Cardiac septum (tissue), 1 donor: ENCODE measurements at places on chromosomes 3 and 15. TPM values are rescaled to one million over a fixed set of nuclear protein-coding genes. Genes with fewer than 3 reads are reported as not detected.

Gene MEF2A
- total RNA-seq: 195 TPM

Gene TLR9
- total RNA-seq: 0.16 TPM

Gene ZNF501
- total RNA-seq: 4.4 TPM

Gene ARPP21
- total RNA-seq: not detected

GRCh38 chr15:51255533-51255932 lies 82.9 kb downstream of the CYP19A1 start:
- no peak for DNase-seq

- DNase-seq: no peak
Measured at GRCh38 chr15:97712530-97712929, 248.0 kb upstream of the ARRDC4 start.

DNA sequence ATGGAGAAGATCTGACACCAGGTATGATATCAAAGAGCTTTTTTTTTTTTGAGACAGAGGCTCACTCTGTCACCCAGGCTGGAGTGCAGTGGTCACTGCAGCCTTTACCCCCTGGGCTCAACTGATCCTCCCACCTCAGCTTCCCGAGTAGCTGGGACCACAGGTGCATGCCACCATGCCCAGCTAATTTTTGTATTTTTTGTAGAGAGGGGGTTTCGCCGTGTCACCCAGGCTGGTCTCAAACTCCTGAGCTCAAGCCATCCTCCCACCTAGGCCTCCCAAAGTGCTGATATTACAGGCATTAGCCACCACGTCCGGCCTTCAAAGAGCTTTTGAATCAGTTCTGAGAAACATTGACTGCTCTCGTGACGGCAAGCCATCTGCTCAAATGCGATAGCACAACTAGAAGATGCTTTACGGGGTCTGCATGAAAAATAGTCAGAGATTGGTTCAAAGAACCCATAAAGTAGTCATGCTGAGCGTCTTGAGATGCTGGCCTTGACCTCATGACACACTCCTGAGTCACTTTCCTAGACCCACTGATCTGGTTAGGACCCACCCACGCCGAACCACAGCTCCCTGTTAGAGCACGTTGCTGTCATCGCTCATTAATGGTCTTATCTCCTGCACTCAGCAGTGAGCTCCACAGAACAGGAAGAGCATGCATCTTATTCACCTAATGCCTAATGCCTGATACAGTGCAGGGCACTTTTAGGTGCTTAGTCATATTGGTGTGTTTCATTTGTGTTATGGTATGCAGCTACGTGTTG lies 57.0 kb upstream of the NR2F2 start:
- DNase-seq: no peak

DNA sequence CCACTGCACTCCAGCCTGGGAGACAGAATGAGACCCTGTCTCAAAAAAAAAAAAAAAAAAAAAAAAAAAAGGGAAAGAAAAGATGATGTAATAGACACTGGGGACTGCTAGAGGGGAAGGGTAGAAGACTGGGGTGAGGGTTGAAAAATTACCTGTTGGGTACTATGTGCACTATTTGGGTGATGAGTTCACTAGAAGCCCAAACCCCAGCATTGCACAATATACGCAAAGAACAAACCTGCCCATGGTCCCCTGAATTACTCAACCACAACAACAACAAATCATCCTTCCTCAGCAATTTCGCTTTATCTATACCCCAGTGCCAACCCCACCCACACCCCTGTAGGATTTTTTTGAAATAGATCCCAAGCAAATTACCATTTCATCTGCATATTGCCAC lies 13.5 kb downstream of the NIPA1 start:
- DNase-seq: peak; percentile 7

- no peak for DNase-seq
Measured at GRCh38 chr3:12097971-12098370, 60.7 kb downstream of the TIMP4 start.

GRCh38 chr3:185637388-185637787 lies 51.3 kb downstream of the SENP2 start:
- DNase-seq: no peak

GRCh38 chr15:52306270-52306669 lies 10.7 kb upstream of the MYO5C start:
- DNase-seq: no peak

DNA sequence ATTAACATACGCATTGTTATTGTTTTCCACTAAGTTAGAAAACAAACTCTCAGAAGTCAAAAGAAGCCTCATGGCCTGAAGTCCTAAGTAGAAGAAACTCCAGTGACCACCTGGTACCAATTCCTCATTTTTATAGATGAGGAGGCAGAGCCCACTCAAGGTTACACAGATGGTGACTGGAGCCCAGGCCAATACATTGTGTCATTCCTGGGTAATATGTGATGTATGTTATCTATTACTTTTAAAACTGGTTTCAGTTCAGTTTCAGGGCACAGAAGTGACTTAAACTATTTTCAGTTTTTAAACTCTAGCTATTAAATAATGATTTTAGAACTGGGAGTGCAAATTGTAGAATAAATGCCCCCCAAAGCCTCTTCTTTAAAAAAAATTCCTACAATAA lies 66.7 kb upstream of the STXBP5L start:
- DNase-seq: no peak

DNA sequence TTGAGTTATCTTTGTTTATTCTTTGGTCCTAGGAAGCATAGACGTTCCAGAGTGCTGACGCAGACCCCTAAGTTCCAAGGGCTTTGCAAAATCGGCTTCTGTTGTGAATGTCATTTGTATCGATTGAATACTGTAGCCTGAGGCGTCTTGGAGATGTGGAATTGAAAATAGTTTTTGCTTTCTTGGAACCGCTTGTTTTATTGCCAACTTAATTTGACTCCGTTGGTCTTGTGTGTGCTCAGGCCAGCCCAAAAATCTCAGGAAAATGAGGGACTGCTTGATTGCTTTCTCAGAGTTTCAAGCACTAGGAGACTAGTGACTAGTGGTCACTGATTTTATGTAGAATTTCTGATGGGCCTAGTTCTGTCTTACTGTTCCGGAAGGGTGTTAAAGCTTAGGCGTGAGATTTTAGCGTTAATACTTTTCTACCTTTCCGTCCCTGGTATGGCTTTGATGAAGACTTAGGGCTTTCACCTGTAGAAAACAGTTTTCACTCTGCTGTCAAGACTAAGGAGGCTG lies 263 bp upstream of the UTS2B start:
- DNase-seq: no peak

DNA sequence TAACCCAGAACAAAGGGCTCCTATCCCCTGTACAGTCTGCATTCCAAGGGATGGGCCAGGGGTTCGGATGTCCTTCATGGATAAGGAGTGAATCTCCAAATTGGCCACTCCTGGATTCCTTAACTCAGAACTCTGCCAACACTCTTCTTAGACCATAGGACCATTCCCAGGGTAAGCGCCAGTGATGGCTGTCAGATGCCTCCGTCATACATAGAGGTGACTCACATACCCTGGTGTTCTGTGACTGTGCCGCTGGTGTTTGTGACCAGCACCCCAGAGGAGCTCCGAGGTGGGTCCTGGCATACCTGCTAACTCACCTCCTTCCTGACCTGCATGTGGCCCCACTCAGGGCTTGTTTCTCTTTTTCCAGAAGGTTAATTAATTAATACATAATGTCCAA lies 134.7 kb downstream of the KLF13 start:
- DNase-seq: peak; percentile 50

GRCh38 chr3:13494463-13495350 lies 14.6 kb downstream of the HDAC11 start:
- no peak for DNase-seq

DNA sequence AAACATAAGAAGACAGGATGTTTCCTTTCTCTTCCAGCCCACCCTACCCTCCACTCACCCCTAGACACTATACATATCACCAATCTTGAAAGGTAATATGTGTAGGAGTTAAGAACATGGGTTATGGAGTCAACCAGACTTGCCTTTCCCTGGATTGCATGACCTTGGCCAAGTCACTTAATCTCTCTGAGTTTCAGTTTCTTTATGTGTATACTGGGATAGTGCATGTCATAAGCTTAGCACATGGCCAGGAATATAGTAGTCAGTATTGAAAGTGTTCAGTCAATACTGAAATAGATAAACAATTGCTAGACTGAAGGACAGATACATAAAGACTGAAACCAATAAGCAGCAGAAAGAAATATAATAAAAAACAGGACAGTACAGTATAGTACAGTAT lies 283.2 kb upstream of the STT3B start:
- no peak for DNase-seq
